Stimulated activated CD4-positive, alpha-beta T cell treated with anti-CD3 and anti-CD28 coated beads, Interleukin-15, amount 100 ng/mL, for 48 hours (primary cell): ENCODE measurements at places on chromosomes 3 and 15.

- DNase-seq: no peak
These were observed 4.5 kb downstream of the ESYT3 start for GRCh38 chr3:138438896-138439295.

- DNase-seq: no peak
These were observed 30.9 kb upstream of the RARB start for GRCh38 chr3:25397150-25397549.

DNA sequence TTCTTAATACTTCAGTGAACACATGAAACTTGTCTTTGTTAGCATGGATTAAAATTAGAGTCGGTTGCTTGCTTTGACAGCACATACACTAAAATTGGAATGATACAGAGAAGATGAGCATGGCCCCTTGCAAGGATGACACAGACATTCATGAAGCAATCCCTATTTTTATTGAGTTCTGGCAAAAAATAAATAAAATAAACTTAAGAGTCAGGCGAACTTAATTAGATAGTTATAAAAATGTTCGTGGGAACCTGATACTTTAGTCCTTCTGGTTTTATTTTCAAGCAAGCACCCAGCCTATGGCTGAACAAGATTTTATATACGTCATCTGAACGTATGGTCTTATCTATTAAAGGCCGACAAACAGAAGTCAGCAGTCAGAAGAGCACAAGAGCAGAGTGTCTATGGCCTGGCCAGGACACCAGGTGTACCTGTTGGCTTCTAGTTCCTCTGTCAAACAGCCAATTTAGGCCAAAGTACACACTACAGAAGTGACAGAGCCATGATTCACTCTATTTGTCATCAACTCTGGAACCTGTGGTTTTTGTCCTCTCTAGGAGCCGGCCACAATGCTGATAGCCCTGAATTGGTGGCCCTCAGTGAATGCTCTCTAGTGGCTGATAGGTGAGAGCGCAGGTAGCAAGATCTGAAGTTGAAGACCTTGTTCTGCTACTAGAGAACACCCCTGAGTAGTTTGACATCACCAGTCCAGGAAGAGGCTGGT is 64.3 kb downstream of the LEO1 start:
- DNase-seq: no peak

DNA sequence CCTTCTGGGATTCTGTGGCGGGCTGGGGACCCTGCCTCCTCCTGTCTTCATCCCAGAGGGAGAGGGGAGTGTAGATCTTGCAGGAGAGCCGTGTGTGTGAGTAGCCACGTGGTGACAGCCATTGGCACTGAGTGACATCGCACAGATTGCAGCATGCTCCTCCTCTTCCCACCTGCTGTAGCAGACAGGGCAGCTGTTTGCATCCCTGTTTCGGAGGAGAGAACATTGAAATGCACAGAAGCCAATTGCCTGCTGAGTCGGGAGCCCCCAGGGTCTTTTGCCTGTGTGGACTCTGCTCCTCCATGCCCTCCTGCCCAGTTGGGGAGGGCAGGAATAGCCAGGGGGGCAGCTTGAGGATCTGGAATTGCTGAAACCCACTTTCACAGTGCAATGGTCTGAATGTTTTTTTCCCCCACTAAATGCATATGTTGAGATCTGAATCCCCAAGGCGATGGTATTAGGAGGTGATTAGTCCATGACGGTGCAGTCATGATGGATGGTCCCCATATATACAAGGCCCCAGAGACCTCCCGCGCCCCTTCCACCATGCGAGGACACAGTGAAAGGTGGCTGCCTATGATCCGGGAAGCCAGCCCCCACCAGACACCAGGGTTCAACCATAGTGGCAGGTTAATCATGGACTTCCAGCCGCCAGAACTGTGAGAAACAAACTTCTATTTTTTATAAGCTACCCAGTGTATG is 66.8 kb downstream of the CHRNA7 start:
- no peak for DNase-seq

- no peak for DNase-seq
These were observed 91.6 kb upstream of the KLHL25 start for GRCh38 chr15:85886309-85886811.

DNA sequence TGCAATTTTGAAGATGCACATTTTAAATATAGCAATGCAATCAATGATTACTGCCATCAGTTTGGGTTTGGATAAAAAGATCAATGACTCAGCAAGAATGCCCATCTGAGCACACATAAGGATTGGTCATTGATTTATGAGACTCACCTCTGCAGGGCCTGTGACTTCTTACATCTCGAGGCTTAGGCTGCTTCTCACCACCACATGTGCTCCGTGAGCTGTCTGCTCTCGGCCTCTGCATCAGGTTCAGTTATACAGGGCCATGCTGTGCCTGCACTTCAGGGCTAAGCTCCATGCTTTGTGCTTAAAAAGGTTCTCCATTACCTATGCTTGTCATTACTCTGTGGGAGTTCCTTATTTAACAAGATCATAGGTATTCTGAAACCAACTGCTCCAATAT is 887.5 kb downstream of the DIPK2A start:
- no peak for DNase-seq

- no peak for DNase-seq
These were observed 9.9 kb downstream of the GTPBP8 start for GRCh38 chr3:113000691-113001090.

GRCh38 chr3:57691411-57692132 is 1.3 kb downstream of the DENND6A start:
- DNase-seq: no peak

DNA sequence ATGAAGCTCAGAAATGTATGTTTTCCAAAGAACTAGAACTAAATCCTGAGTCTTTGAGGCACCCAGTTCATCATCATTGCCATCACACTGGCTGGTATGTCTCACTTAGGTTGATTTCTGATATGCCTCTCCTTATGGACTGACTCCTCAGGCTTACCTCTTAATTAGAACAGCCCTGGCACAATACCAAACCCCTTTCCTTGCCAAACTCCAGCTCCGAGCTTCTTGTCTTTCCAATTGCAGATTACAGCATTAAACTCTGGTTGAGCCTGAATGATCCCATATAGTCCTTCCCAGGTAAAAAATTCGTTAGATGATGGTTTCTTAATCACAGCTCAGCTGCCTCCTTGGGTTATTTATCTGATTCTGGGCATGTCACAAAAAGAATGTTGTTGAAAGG is 66.3 kb downstream of the RTP4 start:
- DNase-seq: no peak

GRCh38 chr15:56910801-56911200 is 7.6 kb upstream of the TCF12 start:
- no peak for DNase-seq

DNA sequence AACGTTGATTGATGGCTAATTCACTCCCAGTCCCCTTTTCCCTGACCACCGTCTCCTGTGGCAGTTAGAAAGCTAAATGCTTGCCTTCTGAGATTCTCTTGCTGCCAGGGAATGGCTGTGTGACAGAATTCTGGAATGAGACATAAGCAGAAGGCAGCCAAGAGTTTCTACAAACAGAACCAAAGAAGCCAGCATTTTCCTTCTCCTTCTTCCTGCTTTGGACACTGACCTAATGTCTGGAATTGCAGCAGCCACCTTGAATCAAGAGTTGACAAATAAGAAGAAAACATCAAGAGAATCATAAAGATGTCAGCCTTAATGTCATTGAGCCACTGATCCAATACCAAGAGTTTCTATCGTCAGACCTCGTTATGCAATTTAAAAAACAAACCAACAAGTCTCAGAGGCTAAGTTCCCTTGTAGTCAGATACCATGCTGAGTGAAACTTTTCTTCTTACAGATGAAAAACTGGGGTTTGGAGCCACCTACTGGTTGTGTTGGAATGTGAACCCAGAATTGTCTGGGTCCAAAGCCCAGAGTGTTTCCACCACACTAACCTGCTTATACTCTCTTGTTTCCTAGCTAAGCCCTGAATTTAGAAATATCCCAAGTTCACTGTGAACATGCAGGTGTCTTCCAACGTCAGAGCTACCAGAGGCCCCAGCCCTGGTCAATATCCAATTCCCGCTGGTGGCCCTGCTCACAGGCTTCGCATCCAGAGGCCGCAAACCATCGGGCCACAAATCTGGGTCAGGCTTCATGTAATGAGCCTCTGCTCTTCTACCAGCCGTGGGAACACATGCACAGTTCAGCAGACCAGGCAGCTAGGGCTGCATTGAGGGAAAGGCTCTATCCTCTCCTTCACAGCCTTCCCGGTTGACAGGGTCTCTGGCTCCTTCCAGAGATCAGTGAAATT is 42.5 kb downstream of the MCF2L2 start:
- peak; percentile 39 for DNase-seq

DNA sequence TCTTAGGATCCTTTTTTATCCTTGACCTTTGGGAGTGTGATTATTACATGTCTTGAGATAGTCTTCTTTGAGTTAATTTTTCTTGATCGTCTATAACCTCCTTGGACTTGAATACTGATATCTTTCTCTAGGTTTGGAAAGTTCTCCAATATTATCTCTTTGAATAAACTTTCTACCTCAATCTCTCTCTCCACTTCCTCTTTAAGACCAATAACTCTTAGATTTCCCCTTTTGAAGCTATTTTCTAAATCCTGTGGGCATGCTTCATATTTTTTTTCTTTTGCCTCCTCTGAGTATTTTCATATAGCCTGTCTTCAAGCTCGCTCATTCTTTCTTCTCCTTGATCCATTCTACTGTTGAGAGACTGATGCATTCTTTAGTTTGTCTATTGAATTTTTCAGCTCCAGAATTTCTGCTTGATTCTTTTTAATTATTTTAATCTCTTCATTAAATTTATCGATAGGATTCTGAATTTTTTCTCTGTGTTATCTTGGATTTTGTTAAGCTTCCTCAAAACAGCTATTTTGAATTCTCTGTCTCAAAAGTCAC is 12.1 kb downstream of the USF3 start:
- DNase-seq: no peak

- no peak for DNase-seq
These were observed 45.5 kb downstream of the FAM174B start for GRCh38 chr15:92610101-92610520.

DNA sequence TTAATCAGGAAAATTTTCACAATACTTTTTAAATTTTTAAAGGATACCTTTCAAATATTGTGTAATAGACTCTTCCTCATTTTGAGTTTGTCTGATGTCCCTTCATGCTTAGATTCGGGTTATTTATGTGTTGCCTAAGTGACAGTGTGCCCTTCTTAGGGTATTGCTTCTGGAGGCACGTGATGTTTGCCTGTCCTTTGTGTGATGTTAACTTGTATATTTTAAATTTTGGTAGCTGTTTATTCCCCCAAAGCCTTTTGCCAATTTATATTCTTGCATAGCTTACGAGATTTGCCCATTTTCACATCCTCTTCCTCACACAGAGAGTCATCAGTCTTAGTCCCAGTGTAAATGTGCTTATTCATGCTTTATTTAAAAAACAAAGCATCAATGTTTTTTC is 433.1 kb downstream of the EPHB1 start:
- DNase-seq: no peak

- DNase-seq: no peak
These were observed 42.9 kb downstream of the EAF1 start for GRCh38 chr3:15470261-15470660.

DNA sequence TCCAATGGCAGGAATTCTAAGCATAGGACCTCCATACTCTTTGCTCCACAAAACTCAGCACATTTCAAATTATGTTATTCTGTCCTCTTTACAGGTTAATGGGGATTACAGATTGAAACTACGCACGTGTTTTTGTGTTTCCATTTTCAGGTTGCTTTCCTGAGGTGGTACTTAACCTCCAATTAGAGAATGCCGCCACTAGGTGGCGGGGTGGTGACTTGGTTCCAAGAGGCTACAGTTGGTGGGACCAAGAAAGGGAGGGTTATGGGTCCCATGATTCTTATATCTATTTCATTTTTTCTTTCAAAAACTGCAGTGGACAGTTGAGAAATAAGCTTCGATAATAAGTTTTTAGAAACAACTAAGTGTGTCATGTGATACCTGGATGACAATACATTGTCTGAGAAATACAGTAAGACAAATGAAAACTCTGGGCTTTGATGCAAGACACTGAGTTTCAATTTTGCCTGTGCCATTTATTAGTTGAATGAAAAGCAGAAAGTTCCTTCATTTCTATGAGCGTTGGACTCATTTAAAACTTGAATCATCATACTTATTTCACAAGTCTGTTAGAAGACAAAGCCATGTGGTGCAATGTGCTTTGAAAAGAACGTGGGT is 539.0 kb downstream of the FGF12 start:
- peak; percentile 29 for DNase-seq

DNA sequence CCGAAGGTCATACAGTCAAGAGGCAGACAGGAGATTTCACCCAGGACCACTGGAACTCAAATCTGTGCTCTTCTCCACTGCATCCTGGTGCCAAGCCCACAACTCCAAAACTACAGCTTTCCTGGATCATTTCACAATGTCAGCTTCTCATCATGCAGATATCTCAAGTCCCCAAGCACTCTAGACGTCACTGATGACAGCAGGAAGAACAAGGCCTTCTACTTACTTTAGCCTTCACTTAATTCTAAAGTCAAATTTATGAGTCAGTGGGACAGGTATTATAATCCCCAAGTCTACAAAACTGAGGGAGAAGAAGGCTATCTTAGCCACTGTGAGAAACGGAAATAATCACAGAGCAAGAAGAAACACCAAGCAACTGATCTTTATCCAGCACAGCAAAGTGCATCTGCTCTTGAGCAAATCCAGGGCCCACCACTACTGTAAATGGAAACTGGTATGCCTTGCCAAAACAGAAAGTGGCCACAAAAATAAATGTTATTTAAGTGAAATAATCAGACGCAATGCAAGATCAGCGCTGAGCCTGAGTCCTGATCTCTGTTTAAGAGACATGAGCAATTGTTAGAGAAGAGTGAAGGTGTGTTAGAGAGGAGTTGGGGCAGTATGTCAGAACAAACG is 928 bp downstream of the RAD18 start:
- no peak for DNase-seq

- no peak for DNase-seq
These were observed 897.9 kb downstream of the EPHA3 start for GRCh38 chr3:90005281-90005847.

GRCh38 chr15:53910236-53910849 is 67.9 kb upstream of the UNC13C start:
- no peak for DNase-seq

DNA sequence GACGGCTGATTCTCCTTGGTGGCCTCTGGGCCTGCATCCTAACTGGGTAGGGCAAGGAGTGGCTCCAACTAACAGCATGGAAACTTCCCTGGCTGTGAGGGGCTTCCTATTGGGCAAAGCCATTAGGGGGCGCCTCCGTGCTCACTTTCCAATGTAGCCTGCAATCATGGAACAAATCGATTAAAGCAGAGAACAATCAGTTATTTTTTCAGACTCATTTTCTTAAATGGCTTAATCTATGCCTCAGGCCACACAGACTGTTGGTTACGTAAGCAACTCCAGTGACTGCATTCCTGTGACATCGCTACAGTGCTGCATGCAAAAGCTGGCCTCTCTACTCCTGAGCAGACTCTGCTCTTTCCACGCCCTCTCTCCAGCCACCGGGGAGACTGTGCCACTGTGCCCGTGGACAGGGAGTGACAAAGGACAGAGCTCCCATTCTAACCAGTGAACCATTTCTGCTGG is 278.9 kb downstream of the KLF13 start:
- DNase-seq: no peak

- DNase-seq: no peak
These were observed 33.4 kb downstream of the MYO1E start for GRCh38 chr15:59339252-59339672.
